CD4-positive, alpha-beta T cell treated with Interleukin-1 beta for 1 hour (primary cell): ENCODE measurements at places on chromosomes 2 and 18.
A peak's percentile ranks its signal among the peaks of the same experiment; 100 is the strongest.

DNA sequence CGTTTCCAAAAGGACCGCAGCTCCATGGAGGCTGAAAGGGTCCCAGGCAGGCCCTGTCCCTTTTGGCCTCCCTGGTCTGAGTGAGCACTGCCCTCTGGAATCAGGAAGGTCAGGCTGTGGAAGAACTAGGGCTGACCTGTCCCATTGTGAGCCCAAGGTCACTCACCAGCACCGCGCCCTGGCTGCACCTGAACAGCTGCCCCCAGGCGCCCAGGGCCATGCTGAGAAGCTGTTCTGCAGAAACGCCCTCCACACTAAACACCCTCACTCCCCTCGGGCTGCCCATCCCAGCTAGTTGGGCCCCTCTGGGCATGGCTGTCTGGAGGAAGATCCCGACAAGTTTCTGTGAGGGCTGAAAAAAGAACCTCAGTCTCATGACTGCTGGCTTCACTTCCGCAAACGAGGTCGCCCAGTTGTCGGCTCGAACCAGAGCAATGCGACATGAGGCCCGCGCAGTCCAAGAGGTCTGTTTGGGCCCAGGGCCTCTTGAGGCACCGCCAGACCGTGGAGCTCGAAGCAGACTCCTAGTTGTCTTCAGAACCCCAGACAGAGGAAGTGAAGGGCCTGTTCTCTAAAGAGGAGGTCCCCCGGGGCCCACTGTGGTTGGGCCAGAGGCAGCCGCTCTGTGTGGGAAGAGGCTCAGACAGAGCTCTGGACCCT is 64.4 kb downstream of the INPP5D start:
- peak; percentile 75 for DNase-seq

DNA sequence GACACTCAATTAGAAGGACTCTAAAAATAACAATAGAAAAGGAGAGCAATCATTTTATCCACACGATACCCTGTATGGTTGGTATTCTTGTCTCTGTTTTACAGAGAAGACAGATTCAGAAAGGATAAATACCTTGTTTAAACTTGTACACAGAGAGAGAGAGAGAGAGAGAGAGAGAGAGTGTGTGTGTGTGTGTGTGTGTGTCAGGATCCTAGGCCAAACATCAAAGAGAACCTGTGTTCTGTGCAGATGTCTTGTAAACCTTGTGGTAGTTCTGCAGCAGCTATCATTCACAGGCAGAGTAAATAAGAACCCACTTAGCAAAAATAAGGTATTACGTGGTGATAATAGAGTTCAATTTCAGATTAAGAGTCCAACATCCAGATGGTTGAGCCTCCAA is 4.3 kb upstream of the CRIM1 start:
- DNase-seq = no peak

DNA sequence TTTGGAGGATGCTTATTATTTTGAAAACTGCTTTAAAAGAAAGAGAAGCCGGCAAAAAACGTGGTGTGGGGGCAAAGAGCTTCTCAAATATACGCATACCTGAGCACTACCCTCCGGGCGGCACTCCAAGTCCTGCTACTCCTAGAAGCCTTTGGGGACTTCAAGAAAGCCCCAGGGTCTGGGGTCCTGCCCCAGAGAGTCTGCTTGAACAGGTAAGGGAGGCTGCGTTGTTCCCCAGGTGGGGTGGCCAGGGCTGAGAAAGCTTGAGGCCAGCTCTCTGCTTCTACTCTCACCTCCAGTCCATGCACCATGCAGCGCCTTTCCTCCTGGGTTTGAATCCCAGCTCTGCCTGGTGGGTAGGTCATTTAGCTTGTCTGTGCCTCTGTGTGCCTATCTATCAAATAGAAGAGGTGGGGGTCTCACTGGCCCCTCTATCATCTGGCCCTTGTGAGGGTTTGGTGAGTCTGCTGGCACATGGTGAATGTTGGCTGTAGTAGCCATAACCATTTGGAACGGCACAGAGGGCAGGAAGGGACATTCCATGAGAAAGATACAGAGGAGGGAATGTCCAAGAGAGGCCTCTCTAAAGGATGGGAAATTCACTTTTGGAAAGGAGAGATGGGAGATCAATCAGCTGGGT is 19.5 kb downstream of the MALL start:
- no peak for DNase-seq

GRCh38 chr2:195520671-195521155 is 136.3 kb upstream of the SLC39A10 start:
- DNase-seq = no peak

DNA sequence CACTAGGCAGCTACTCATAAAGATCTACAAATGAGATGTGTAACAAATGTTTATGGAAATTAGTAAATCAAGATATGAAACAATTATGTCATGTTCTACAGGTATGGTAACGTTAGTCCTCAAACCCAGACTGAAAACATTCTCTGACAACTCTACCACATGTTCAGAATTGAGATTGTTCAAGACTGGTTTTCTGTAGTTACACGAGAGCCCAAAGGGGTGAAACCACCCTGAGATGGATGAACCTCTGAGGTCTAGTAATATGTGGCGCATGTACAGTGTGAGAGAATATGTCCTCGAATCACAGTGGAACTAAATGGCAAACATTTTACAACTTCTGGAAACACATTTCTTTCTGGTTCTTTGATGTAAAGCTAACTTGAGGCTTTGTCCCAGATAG is 614.3 kb downstream of the ZEB2 start:
- no peak for DNase-seq

- DNase-seq = no peak
These were observed 318.8 kb upstream of the TMEFF2 start for GRCh38 chr2:192513575-192513974.

DNA sequence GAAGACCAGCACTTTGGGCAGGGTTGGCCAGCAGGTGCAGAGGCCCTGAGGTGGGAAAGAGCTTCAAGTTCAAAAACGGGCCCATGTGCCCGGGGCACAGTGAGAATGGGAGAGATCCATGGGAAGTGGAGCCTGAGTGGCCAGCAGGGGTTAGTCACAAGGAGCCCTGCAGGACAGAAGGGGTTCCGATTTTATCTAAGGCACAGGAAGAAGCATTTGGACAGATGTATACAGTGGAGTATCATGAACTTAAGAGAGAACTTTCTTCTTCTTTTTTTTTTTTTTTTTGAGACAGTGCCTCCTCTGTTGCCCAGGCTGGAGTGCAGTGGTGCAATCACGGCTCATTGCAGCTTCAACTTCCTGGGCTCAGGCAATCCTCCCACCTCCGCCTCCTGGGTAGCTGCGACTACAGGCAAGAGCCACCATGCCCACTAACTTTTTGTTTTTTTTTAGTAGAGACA is 24.0 kb downstream of the WIPF1 start:
- peak; percentile 60 for DNase-seq

DNA sequence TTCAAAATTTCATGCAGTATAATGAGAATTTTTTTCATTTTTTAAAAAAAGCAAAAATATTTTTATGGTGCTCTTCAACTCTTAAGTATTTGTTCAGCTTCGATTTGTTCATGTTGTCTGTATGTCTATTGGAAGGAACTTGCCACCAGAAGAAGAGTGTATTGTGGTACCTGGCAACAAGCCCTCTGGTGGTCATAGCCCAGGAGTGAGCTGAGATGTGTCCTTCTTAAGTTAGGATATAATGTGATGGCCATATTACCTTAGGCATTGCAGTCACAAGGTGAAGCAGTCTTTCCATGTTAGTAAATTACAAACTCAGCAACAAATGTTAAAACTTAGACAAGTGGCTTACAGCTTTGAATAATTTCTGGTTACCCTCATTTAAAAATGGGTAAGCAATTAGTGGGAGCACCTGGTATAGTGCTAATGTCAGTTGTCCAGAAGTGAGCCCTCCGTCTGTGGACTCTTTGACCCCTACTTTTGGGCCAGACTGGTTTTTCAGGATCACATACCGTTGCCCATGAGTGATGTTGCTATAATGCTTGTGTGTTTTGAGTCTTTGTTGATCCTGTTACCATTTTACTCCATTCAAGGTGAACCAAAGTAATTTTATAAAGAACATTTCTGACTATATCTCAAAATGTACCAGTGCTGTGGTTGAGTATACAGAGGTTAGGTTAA is 57.4 kb downstream of the MYO1B start:
- DNase-seq = peak; percentile 17

DNA sequence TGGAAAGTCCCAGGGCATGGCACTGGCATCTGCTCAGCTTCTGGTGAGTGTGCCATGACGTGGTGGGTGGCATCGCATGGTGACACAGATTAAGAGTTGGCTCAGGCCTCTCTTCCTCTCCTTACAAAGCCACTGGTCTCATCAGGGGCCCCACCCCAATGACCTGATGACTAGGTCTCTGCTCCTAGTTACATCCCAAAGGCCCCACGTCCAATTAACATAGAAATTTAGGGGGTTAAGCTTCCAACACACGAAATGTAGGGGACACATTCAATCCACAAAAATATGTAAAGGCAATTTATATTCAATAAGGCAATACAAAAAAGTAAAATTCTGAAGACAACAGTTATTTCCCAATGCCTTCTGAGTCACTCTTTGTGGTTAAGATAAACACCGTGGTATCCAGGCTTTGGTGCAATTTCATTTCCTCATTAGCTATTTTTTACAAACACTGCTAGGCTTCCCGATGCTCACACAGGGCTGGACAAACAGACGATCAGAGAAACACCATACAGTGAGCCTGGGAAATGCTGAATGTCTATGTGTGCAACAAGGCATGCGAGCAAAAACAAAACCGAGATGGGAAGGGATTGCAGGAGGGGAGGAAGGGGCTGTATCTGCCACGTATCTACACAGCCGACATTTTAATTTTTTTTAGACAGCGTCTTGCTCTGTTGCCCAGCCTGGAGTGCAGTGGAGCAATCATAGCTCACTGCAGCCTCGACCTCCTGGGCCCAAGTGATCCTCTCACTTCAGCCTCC is 67.2 kb downstream of the MBP start:
- DNase-seq = peak; percentile 84

- no peak for DNase-seq
These were observed 32.9 kb downstream of the ST8SIA5 start for GRCh38 chr18:46723856-46724415.

DNA sequence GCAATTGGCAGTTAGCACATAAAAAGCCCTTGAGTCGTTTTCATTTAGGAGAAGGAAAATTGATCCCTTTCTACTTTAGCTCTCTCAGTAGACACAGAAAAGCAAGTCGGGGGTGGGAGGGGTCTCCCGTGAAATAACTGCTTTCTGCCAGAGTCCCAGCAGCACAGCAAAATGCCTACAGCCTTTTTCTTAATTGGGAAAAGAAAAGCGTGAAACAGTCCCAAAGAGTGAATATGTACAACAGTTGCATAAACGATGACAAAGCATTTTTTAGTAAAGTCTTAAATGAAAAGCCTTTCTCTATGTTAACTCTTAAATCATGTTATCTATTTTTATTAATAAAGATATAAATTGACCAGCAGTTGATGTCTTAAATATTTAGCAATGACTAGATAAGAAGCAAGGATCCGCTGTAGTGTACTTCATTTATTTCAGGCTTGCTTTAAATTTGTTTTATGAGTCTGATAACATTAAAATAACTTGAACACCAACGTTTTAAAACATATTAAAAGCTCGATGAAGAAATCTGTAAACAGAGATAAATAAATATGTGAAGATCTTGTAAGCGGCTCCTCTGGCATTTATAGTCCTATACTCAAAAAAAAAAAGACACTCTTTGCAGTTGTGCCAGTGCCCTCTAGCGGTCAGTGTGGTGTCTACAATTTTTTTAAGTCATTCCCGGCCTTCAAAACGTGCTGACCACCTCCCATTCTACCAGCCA is 42.3 kb upstream of the ATIC start:
- DNase-seq = peak; percentile 56

DNA sequence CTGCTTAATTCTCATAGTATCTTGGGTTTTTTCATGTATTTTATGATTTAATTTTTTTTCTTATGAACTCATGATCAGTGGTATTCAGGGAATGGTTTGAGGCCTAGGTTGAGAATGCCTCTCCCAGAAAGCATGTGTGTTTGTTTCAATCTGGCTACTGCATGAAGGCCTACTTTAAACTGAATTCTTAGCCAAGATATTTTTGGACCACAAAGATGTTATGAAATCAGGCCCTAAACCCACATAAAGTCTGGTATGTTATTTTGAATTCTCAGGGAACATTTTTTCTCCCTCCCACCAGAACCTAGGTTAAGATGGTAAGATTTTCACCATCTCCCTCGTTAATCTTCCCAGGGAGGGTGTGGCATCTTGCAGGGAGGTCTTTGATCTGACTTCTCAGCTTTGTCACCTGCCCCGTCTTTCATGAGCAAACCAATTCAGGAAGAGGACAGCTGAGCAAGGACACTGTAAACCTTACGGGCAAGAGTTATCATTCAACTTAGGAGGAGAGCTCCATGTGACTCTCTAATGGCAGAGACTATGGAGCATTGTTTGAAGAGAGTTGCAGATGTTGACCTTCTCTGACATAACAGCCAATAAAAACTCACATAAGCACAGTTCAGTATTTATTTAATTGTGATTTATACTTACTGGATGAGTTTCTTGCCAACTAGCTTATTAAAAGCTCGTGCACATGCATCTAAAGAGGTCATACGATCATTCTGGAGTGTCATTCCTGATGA is 21.3 kb upstream of the ACKR3 start:
- no peak for DNase-seq

DNA sequence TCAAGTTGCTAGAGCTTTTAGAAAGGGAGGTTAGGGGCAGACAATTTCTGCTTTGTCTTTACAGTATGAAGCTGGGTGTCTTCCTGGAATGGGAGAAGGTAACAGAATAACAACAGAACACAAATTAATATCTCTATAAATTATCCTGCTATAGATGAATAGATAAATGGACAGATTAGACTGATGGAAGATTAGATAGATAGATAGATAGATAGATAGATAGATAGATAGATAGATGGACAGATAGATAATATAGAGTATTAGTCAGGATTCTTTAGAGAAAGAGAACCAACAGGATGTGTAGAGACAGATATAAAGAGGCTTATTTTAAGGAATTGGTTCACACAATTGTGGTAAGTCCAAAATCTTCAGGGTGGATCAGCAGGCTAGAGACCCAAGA is 302.2 kb downstream of the BCL11A start:
- no peak for DNase-seq

GRCh38 chr18:37465958-37466357 is 99.6 kb downstream of the CELF4 start:
- no peak for DNase-seq

DNA sequence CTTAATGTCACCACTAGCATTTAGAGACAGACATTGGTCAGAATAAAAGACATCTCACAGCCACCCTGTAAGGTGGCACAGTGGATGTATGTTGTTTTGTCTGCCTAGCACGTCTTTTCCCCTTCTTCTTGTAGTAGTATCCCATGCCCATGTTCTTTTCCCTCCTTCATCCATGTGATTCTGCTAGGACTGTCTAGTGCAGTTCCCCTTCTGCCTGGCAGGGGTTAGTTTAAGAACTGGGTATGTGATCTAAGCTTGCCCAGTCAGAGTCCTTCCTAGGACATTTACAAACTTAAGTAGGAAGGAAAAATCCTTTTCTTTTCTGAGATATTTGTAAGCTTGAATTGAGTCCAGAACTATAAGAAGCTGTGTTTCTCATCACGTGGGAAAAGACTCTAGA is 172.3 kb downstream of the BABAM2 start:
- no peak for DNase-seq

GRCh38 chr2:20353241-20353992 is 2.8 kb upstream of the PUM2 start:
- no peak for DNase-seq
